Hepatocyte (in vitro differentiated cells): ENCODE measurements at places on chromosomes 11 and 22. TPM values are rescaled to one million over a fixed set of nuclear protein-coding genes. Genes with fewer than 3 reads are reported as not detected.

TP53AIP1 gene
- polyA plus RNA-seq, result 0.23 TPM in 1 of 2 replicates, not detected in the other

PGA5 gene
- 1.8 and 2.7 TPM in 2 replicates for polyA plus RNA-seq

SMTNL1 gene
- polyA plus RNA-seq, result 0.19 TPM in 1 of 2 replicates, not detected in the other

CAPN1 gene
- 178 and 202 TPM in 2 replicates for polyA plus RNA-seq

DEPDC7 gene
- polyA plus RNA-seq, result 12.1 and 12.5 TPM in 2 replicates

SDHD gene
- 144 and 158 TPM in 2 replicates for polyA plus RNA-seq

CELSR1 gene
- polyA plus RNA-seq, result 3.0 and 4.9 TPM in 2 replicates

PTGDR2 gene
- 0.69 and 2.0 TPM in 2 replicates for polyA plus RNA-seq

GRAMD1B gene
- 8.2 and 9.0 TPM in 2 replicates for polyA plus RNA-seq

SPTBN2 gene
- 177 and 183 TPM in 2 replicates for polyA plus RNA-seq

OR52I1 gene
- polyA plus RNA-seq, result not detected in 2 replicates

OR6A2 gene
- polyA plus RNA-seq, result not detected in 2 replicates

TBX10 gene
- 0.34 TPM in 1 of 2 replicates, not detected in the other for polyA plus RNA-seq

CRYBB2 gene
- polyA plus RNA-seq, result not detected in 2 replicates

GRCh38 chr11:73225001-73225686, 7.1 kb downstream of the P2RY2 start:
- DNase-seq, result no peak

DNA sequence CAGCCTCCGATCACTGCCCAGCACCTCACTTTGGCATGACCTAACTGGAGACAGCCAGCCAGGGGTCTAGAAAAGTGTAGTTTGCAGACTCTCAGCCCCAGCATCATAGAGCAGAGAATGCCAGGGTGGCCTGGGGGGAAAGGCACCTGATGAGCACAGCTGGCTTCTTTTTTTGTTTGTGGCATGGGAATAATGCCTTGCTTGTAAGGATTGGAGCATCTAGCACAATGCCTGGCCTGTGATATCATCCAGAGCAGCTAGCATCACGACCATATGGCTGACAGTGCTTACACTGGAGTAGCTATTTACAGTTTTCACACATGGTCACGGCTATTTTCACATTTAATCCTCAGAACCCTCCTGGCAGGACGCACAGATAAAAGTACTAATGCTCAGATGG, 594.8 kb upstream of the B3GAT1 start:
- no peak for DNase-seq

GRCh38 chr22:24486501-24486921, 8.6 kb upstream of the UPB1 start:
- no peak for DNase-seq

DNA sequence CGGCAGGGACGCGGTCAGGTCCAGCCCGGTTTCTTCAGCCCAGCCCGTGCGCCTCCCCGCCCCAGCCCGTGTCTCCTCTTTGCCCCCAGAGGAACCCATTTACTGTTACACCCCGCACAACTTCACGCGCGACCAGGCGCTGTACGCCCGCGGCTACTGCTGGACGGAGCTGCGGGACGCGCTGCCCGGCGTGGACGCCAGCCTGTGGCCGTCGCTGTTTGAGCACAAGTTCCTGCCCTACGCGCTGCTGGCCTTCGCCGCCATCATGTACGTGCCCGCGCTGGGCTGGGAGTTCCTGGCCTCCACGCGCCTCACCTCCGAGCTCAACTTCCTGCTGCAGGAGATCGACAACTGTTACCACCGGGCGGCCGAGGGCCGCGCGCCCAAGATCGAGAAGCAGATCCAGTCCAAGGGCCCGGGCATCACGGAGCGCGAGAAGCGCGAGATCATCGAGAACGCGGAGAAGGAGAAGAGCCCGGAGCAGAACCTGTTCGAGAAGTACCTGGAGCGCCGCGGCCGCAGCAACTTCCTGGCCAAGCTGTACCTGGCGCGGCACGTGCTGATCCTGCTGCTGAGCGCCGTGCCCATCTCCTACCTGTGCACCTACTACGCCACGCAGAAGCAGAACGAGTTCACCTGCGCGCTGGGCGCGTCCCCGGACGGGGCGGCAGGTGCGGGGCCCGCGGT, 6.5 kb downstream of the PANX2 start:
- no peak for DNase-seq

DNA sequence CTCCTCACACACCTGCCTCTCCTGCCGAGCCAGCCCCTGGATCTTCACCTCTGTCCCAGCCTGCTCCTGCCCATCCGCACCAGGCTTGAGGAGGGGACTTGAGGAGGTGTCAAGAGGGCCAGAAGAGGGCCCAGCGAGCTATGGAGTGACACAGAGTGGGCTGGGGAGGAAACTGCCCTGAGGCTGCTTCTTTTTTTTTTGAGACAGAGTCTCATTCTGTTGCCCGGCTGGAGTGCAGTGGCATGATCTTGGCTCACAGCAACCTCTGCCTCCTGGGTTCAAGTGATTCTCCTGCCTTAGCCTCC, 21.9 kb upstream of the CDON start:
- no peak for DNase-seq

DNA sequence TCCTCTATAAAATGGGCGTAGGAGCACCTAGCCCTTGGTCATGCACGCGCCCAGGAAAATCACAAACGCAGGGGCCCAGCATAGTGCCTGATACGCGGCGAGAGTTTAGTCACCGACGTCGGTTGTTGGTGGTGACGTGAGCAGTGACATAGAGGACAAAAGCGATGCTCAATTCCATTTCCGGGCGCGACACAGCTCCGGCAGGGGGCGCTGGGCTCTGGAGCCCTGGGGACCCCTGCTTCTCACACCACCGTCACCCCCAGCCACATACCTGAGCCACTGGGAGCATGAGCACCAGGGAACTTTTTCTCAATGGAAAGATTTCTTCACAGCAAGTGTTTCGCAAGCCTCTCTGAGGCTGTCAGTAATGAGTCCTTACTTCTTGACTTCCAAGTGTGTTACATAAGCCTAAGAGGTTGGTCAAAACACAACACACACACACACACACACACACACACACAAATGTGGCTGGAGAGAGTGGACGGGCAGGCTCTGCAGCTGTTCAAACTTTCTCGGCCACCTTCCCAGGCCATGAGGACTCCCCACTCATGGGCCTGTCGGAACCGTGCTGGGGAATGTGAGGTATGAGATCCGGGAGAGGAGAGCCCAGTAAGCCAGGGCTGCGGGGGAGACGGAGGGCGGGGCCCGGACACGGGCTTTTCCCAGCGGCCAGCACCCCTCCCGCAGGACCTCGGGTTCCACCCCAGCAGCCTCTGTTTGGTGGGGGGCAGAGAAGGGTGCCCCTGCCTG, 36.9 kb upstream of the LINC01488 start:
- DNase-seq, result peak; percentile 77

DNA sequence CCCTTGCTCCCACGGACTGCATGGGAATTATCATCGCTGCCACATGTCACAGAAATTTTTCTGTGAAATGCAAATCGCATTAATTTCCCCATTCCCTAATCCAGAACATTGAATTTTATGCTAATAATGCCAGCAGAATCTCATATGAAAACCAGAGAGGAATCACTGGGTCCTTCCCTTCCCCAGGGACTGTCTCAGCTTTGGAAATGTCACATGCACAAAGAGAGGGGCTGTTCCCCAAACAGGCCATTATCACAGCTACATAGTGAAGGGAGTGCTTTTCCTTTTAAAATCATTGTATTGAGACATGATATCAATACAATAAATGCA, 954.5 kb downstream of the BRD1 start:
- no peak for DNase-seq

GRCh38 chr11:47233989-47234668, 14.5 kb downstream of the ACP2 start:
- peak; percentile 51 for DNase-seq

GRCh38 chr22:49571326-49571725, 256.3 kb downstream of the BRD1 start:
- no peak for DNase-seq

- no peak for DNase-seq
Measured at GRCh38 chr11:68363776-68364175, 51.4 kb downstream of the LRP5 start.

DNA sequence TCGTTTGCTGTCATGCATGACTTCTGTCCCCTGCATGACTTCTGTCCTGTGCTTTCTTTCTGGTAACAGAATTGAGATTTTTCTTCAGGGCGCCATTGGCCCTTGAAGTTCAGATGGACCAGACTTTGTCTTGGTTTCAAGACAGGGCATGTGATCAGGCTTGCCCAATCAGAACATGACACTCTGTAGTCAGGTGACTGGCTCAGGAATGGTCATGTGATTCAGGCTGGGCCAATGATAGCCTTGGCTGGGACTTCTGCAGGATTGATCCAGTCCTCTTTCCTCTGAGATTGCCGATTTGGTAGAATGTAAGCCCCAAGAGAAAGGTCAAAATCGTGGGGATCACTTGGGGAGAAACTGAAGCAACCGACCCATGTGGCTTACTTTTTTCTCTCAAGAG, 90.5 kb upstream of the ALX4 start:
- no peak for DNase-seq

- DNase-seq, result peak; percentile 84
Measured at GRCh38 chr11:66429983-66430602, 8.6 kb downstream of the MRPL11 start.

GRCh38 chr11:78140392-78141077, 1.1 kb upstream of the ALG8 start:
- DNase-seq, result no peak

GRCh38 chr11:57144075-57144474, 37.7 kb upstream of the LRRC55 start:
- DNase-seq, result no peak

DNA sequence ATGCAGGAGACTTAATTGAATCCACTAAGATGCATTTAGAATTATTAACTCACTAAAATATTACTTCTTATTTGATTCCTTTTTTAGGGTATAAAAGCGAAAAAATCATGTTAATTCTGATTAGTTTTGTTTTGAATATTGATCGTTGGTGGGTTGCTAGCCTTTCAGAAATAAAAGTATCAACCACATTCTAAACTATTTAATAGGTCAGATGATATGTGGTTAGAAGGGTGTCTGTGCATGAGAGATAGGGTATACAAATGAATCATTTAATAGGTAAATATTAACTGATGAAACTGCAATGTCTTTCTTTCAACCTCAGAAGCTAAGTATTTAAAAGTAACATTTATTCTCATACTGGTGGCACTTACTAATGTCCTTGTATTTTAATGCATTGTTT, 515.1 kb downstream of the CNTN5 start:
- DNase-seq, result no peak

DNA sequence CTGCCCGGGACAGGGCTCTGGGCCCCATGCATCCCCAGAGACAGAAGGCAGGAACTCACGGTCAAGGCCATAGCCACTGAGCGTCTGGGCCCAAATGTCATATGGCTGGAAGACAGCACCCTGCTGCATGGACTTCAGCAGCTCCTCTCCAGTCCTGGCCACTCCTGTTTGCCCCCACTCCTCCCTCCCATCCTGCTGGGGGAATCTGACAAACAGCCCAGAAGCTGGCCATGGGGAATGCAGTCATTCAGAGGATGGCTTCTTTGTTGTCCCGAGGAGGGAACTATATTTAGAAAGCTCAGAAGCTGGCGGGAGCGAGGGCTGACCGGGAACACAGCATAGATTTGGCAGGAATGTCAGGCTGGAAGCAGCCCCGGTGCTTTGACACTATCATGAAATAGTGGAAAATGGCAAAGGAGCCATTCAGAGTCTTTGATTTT, 35.0 kb downstream of the DKK3 start:
- DNase-seq, result no peak

- no peak for DNase-seq
Measured at GRCh38 chr11:12087075-12088004, 23.1 kb upstream of the MICAL2 start.

DNA sequence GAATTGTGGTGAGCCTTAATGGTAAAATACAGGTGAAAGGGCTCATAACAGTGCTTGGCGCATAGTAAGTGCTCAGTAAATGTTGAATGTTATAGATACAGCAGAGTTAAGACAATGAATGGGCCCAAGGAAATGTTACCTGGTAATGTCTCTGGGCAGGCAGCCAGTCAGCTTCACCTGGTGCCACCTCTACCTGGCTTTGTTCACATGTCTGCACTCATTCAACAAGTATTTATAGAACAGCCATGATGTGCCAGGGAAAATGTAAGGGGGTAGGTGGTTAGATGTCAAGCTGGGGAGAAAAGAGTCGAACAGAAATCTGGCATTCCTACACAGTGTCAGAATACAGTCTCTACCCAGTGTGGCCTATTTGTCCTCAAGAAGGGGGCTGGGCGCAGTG, 238.8 kb upstream of the SYN3 start:
- no peak for DNase-seq

- no peak for DNase-seq
Measured at GRCh38 chr11:102603091-102603490, 22.0 kb downstream of the MMP20 start.

- no peak for DNase-seq
Measured at GRCh38 chr11:10324474-10324873, 19.6 kb downstream of the ADM start.

DNA sequence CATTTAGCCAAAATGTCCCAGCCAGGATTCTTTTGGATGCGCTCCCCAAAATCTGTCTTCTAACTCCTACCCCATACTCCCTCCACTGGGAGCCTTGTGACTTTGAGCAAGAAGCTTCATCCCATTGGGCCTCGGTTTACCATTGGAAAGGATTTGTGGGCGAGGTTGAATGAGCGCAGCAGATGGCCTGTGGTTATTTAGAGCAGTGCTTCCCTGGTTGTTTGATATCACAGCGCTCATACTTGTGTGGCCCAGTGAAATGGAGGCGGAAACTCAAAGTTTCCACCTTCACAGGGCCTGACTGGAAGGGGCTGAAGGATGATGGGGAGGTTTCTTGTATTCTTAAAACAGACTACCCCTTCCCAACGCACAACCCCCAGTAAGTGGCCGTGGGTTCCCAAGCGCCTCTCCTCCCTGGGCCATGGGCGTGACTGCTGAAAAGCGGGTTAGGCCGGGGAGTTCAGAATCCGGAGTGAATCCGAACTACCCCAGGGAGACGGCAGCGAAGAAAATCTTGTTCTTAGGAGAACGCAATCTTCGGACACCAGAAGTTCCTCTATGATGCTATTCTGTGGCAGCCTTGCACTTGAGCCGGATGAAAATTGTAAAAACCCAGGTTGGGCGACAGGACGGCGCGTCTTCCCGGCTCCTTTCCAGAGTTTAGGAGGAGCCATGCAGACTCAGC, 1.2 kb upstream of the ATF4 start:
- peak; percentile 56 for DNase-seq
